Nephron progenitor cell (in vitro differentiated cells): ENCODE measurements at places on chromosomes 2 and 18.

DNA sequence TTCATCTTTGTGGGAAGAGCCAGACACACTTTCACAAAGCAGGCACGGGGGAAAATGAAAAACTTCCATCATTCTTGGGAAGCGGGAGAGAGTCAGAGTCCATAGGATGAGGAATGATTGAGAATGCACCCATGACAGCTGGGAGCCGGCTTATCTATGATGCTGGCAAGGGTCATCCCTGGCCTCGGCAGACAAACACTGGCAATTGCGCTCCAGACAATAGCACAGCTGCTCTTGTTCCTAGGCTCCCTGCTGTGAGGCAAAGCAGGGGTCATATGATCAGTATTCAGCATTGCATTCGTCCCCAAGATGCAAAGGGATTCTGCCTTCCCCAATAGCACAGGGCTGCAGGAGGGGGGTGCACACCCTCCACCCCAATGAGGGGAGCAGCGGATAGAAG is 33.0 kb downstream of the CYRIA start:
- peaks cover 4% of the 10 kb centered on the region for H3K36me3 ChIP-seq
- H3K27me3 ChIP-seq: peaks cover 12% of the 10 kb centered on the region
- no peak overlapping the region for H3K27ac ChIP-seq
- DNase-seq: no peak
- H3K4me3 ChIP-seq: no peak overlapping the region

- H3K4me3 ChIP-seq: no peak overlapping the region
- no peak overlapping the region for H3K27ac ChIP-seq
- no peaks in the 10 kb centered on the region for H3K4me1 ChIP-seq
- DNase-seq: no peak
- no peaks in the 10 kb centered on the region for H3K36me3 ChIP-seq
Measured at GRCh38 chr18:72444111-72444797, 99.9 kb downstream of the CBLN2 start.

DNA sequence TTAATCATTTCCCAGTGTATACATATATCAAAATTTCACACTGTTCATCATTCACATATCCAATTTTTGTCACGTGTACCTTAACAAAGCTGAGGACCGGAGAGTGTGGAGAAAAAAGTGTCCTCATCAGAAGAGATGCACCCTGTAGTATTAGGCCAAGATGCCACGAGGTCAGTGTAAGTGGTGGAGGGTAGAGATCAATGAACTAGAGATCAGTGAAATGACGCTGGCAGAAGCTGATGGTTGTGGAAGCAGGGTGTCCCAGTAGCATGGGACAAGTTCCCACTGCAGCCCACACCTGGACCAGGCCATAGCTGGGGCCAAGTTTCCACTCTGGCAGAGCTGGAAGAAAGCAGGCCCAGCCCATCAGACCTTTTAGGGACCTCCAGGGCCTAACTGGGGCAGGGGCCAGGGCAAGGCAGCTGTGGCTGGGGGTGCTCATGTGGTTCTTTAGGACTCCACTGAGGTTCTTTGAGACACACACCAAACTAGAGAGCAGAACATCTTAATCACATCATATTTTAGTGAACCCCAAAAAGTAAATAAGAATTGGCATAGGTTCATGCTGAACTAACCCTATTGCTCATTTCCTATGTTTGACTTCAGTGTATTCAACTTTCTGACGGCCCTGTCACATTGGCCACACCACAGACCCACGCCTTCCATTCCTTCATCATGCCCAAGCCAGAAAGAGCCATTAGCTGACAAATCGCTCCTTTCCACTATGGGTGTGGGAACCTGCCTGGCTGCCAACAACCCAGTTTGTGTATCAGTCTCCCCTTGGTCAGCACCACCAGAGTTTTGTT is 21.6 kb upstream of the GPR55 start:
- no peaks in the 10 kb centered on the region for H3K36me3 ChIP-seq
- H3K4me1 ChIP-seq: peaks cover 48% of the 10 kb centered on the region
- H3K4me3 ChIP-seq: no peak overlapping the region
- peaks cover 4% of the 10 kb centered on the region for H3K27me3 ChIP-seq
- DNase-seq: no peak

- no peak for DNase-seq
- H3K27me3 ChIP-seq: peaks cover 12% of the 10 kb centered on the region
- H3K4me3 ChIP-seq: no peak overlapping the region
- no peak overlapping the region for H3K27ac ChIP-seq
- peaks cover 8% of the 10 kb centered on the region for H3K36me3 ChIP-seq
- H3K4me1 ChIP-seq: no peaks in the 10 kb centered on the region
Measured at GRCh38 chr2:237791977-237792727, 6.4 kb upstream of the RBM44 start.

DNA sequence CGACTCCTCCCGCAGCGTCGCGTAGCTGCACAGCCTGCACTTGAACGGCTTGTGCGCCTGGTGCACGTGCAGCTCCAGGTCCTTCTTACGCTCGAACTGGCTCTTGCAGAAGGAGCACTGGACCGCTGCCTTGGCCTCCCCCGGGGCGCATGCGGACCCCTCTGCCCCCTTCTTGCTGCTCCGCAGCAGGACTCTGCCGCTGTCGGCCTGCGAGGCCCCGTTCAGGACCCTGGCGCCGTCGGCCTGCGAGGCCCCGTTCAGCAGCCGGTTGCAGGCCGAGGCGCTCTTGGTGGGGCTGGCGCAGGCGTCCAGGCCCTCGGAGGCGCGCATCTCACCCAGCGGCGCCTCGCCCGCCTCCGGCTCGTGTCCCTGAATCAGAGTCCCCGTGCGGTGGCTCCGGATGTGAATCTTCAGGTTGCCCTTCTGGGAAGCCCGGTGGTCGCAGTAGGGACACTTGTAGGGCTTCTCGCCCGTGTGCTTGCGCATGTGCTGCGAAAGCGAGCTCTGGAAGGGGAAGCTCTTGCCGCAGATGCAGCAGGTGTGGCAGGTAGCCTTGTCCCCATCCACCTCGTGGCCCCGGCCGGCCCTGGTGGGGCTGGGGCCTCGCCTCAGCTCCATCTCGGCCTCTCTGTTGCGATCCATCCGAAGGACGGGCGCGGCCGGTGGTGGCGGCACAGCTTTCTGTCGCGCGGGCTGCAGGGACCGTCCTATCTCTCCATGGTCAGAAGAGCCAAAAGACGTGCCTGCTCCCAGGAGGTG is 52.5 kb downstream of the ZNF516 start:
- peaks cover 79% of the 10 kb centered on the region for H3K4me1 ChIP-seq
- DNase-seq: no peak
- H3K27ac ChIP-seq: no peak overlapping the region
- no peaks in the 10 kb centered on the region for H3K27me3 ChIP-seq
- no peak overlapping the region for H3K4me3 ChIP-seq

- no peak overlapping the region for H3K4me3 ChIP-seq
- no peaks in the 10 kb centered on the region for H3K27me3 ChIP-seq
- H3K36me3 ChIP-seq: no peaks in the 10 kb centered on the region
- DNase-seq: no peak
- no peak overlapping the region for H3K27ac ChIP-seq
- H3K4me1 ChIP-seq: no peaks in the 10 kb centered on the region
Measured at GRCh38 chr2:159933727-159934049, 128.7 kb downstream of the PLA2R1 start.

DNA sequence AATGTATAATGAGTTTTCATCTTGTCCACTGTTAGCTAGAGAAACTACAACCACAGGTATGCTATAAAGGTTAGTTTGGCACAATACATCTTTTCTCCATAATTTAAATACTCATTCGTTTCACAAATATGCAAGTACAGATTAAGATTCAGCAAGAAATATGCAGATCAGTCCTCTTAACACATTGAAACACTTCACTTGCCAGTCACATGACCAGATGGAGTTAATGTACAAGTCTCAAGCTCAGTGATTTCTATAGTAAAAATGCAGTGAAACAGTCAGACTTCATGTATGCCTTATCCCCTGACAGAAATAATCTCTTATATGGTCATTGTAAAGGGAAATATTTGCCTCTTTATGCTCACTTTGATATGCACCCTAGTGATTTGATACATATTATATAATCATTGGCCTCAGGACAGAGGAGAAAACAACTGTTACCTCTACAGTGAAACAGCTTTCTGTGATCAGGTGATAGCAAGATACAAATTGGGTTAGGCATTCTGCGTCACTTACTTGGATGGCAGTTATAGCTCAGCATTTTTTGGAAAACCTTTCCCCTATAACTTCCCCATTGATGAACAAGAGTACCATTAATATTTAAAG is 104.6 kb downstream of the TCF4 start:
- H3K27ac ChIP-seq: no peak overlapping the region
- H3K36me3 ChIP-seq: peaks cover 53% of the 10 kb centered on the region
- DNase-seq: no peak
- peaks cover 42% of the 10 kb centered on the region for H3K4me1 ChIP-seq
- H3K27me3 ChIP-seq: no peaks in the 10 kb centered on the region

- H3K36me3 ChIP-seq: no peaks in the 10 kb centered on the region
- no peak overlapping the region for H3K4me3 ChIP-seq
- H3K4me1 ChIP-seq: peaks cover 10% of the 10 kb centered on the region
- no peak overlapping the region for H3K27ac ChIP-seq
- DNase-seq: no peak
Measured at GRCh38 chr2:65710779-65711295, 278.4 kb upstream of the SPRED2 start.

DNA sequence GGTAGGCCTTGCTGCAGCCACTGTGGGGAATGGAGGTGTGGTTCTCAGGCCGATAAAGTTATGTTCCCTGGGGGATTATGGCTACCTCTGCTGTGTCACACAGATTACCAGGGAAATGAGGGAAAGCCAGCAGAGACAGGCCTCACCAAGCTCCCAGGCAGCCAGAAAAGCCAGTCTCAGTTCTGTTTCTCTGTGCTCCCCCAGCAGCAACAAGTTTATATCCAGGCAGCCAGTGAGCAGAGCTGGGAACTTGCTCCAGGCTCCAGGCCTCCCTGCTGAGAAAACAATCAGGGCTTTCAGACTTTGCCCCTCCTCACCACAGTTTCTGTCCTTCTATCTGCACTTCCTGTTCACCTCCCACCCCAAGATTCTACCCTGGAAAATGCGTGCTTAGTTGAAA is 596.6 kb upstream of the GYPC start:
- H3K36me3 ChIP-seq: peaks cover 26% of the 10 kb centered on the region
- peak overlapping the region; percentile 73 for H3K27ac ChIP-seq
- H3K27me3 ChIP-seq: peaks cover 10% of the 10 kb centered on the region
- H3K4me1 ChIP-seq: peaks cover 11% of the 10 kb centered on the region
- peak; percentile 2 for DNase-seq
- no peak overlapping the region for H3K4me3 ChIP-seq

DNA sequence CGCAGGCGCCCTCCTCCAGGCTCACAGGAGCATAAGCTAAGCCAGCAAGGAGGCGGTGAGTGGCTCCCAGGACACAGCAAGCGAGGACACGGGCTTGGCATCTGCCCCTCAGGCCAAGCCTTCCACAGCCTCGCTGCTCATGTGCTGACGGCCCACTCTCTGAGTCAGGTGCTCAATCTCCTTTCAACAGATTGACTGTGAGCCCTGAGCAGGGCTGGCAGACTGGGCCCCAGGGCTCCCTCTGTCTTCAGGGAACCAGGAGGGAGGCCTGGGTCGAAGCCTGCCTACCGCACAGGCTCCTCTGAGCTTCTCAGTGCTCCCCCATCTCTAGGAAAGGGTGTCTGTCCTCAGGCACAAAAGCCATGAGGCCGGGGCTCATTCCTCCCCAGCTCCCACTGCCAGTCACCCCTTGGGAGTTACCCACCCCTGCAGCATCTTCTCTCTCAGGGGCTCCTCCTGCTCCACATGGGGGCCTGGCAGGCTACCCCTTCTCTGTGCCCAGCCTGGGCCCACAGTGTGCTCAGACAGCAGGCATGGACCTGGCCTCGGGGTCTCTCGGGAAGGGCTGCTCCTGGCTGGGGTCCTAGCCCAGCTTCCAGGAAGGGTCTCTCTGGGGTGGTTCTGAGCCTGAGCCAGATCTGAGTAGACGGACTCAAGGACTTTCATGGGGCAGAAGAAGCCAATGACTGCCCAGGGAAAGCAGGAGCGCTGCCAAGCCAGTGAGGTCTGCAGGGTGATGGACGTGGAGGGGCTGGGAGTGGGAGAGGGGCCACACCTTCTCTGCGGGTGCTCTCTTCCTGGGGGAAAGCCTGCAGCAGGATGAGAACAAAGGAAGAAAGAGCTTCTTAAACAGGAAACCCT is 138.0 kb upstream of the GPC1 start:
- no peak overlapping the region for H3K27ac ChIP-seq
- H3K4me3 ChIP-seq: no peak overlapping the region
- no peaks in the 10 kb centered on the region for H3K36me3 ChIP-seq
- no peak for DNase-seq
- H3K4me1 ChIP-seq: peaks cover 53% of the 10 kb centered on the region

- peak overlapping the region; percentile 99 for H3K4me3 ChIP-seq
- H3K36me3 ChIP-seq: peaks cover 13% of the 10 kb centered on the region
- peaks cover 38% of the 10 kb centered on the region for H3K4me1 ChIP-seq
- no peaks in the 10 kb centered on the region for H3K27me3 ChIP-seq
- no peak for DNase-seq
Measured at GRCh38 chr18:12990641-12990966, 558 bp upstream of the CEP192 start.

- H3K36me3 ChIP-seq: peaks cover 34% of the 10 kb centered on the region
- H3K4me3 ChIP-seq: peak overlapping the region; percentile 47
Measured at GRCh38 chr2:85164145-85164569, 31.0 kb downstream of the TCF7L1 start.

DNA sequence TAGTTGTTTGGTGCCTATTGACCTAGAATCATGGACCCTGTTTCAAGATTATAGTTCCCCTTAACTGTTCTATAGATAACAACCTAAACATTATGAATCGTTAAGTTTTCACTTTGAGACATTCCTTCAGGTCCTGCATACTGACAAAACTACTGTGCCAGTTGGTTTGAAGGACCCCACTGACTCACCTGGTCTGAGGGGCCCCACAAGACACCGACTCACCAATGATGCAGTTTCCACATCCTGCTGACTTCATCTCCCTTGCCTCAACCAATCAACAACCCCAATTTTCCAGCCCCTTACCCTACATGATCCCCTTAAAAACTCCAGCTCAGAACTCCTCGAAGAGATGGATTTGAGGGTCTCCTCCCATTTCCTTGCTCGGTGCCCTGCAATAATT is 89.6 kb upstream of the CCDC141 start:
- H3K27me3 ChIP-seq: no peaks in the 10 kb centered on the region
- no peaks in the 10 kb centered on the region for H3K4me1 ChIP-seq
- peaks cover 4% of the 10 kb centered on the region for H3K36me3 ChIP-seq
- no peak overlapping the region for H3K4me3 ChIP-seq
- no peak for DNase-seq
